Left colon (tissue), 2 donors: ENCODE measurements at places on chromosomes 7 and 10.

- no peak for DNase-seq
Observed at GRCh38 chr7:157479326-157479725, 142.5 kb downstream of the DNAJB6 start.

GRCh38 chr7:24378871-24379616 is 95.1 kb downstream of the NPY start:
- no peak for DNase-seq

GRCh38 chr7:135659159-135659846 is 3.0 kb upstream of the STMP1 start:
- no peak for DNase-seq

DNA sequence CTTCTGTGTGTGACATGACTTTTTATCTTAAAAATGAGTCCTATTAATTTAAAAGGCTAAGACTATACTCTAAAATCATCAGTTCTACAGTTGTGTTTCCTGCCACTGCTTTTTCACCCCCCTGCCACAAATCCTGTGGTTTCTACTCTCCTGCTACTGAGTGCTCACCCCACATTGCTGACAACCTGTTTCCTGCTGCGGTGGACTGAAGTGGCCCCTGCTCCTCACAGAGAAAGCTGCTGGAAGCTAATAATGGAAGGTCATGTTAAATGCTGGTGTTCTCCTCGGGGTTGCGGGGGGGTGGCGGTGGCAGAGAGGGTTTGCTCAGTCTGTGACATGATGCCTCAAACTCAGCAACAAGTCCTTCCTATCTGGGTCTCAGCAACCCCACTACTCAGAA is 113.2 kb upstream of the INHBA start:
- DNase-seq, result no peak
